ENCODE measurements at places on chromosomes 5 and 9. TPM values are rescaled to one million over a fixed set of nuclear protein-coding genes. Genes with fewer than 3 reads are reported as not detected.

The SOX30 gene
- not detected for total RNA-seq

DNA sequence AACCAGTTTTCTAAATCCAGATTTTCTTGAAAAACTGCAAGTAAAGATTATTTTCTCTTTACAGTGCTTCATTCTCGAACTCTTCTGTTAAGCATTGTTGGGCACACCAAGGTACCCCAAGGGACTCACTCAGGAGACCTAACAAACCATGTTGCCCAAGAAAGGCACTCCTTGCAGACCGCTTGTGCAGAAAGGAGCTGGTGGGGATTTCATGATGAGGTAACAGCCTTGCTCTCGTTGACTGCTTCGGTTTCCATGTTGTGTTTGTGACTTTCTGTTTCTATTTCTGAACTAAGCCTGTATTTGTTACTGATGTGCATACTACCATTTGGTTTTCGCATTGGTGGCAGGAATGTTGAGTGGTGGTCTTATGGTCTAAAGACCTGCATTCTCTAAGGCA lies 266.6 kb upstream of the DAP start:
- DNase-seq: no peak

The NR2F1 gene
- total RNA-seq: 32.4 TPM

The RAD23B gene
- 105 TPM for total RNA-seq

- DNase-seq: no peak
Measured at GRCh38 chr5:59198365-59198764, 615.5 kb downstream of the RAB3C start.

The SFXN1 gene
- total RNA-seq: 200 TPM

GRCh38 chr5:127011961-127012644 lies 18.3 kb downstream of the MARCHF3 start:
- DNase-seq: no peak

All from pulmonary artery endothelial cell (primary cell).